ENCODE measurements at places on chromosomes 5 and 9.

GRCh38 chr5:80916676-80917075 is 43.5 kb upstream of the RASGRF2 start:
- DNase-seq = no peak

DNA sequence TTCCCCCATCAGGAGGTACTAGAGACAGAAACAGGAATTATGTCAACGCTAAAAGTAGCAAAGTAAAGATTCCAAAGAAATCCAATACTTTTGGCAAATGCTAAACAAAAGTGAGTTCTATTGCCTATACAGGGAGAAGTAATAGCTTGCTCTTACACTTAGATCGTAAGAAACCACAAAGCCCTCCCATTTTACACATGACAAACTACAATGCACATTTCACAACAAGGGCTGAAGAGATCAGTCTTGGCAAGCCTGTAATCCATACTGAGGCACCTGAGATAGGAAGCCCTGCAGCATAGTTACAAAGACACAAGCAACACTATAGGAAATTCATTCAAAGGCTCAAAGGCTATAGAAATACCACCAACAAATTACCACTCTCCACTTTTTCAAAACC is 7.7 kb downstream of the HNRNPK start:
- no peak for DNase-seq

GRCh38 chr5:141704782-141705297 is 22.8 kb upstream of the ARAP3 start:
- DNase-seq = no peak

GRCh38 chr5:6184481-6184880 is 193.9 kb downstream of the MED10 start:
- DNase-seq = no peak

- no peak for DNase-seq
Observed at GRCh38 chr9:106878934-106879333, 16.0 kb downstream of the ZNF462 start.

DNA sequence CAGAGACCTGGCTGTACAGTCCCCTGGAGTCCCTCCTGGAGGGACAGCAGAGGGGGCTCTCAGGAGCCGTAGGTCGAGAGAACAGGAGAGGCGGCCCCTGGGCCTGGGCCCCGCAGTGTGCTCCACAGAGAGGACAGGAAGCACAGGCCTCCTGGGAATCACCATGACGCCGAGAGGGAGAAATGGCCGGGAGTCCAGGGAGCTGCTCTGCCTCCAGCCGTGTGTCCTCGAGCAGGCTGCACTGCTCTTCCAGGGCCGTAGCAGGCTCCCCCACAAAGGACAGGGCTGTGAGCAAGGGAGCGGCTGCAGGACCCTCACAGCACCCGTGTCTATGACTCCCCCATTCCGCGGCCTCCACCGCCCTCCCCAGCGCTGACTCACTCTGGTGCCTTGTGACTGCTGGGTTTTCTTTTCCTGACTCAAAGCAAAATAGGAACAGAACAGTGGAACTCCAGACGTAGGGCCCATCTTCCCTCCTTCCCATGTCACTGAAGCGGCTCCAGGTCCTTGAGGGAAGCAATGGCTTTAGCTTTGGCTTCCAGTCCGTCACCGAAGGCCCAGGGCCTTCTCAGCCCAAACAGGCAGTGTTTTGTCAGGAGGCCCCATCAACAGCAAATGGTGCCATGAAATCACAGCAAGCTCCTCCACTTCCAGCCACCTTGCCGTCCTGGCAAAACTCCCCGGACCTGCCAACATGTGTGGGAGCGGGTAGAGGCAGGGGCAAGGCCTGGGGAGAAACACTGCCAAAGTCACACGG is 114.2 kb downstream of the LHFPL2 start:
- no peak for DNase-seq

GRCh38 chr9:135989722-135990467 is 28.7 kb upstream of the UBAC1 start:
- DNase-seq = no peak

- no peak for DNase-seq
Observed at GRCh38 chr5:51465165-51465564, 81.9 kb downstream of the ISL1 start.

- no peak for DNase-seq
Observed at GRCh38 chr9:32427111-32427873, 42.8 kb downstream of the ACO1 start.

DNA sequence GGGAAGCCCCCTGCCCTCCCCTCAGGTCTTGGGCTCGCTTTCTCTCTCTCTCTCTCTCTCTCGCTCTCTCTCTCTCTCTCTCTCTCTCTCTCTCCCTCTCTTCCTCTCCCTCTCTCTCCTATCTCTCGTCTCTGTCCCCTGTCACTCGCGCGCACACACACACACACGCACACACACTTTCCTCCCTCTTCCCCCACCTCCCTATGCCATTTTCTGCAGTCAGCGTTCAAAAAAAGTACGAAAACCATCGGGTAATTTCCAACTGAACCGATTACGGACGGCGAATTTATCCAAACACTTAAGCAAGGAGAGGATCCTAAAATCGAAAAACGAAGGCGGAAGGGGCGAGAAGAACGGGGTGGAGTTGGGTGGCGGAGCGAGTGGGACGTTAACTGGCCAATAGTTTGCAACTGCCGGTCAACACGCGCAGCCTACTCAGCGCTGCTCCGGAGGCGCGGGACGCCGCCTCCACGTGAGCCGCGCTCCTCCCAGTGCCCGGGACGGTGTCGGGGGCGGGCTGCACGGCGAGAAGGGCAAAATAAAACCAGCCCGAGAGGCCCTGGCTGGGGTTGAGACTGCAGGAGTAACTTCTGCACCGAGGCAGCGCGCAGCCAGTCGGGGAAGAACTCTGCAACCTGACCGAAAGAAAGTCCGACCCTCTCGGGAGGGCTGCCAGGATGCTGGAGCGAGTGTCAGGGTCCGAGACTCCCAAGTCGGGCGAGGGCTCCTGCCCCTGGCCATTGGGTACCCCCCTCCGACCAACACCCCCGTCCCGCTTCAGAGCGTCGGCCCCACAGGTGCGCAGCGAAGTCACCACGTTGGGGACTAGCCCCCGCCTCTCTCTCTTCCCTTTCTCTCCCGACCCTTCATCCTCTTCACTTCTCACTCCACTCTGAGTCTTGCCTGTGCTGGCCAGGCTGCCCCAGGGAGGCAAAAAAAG is 24.9 kb upstream of the ELAVL2 start:
- DNase-seq = no peak

- DNase-seq = peak; percentile 40
Observed at GRCh38 chr5:157607371-157608161, 32.0 kb upstream of the ADAM19 start.

GRCh38 chr9:105242557-105242956 is 1.9 kb upstream of the SLC44A1 start:
- DNase-seq = no peak

DNA sequence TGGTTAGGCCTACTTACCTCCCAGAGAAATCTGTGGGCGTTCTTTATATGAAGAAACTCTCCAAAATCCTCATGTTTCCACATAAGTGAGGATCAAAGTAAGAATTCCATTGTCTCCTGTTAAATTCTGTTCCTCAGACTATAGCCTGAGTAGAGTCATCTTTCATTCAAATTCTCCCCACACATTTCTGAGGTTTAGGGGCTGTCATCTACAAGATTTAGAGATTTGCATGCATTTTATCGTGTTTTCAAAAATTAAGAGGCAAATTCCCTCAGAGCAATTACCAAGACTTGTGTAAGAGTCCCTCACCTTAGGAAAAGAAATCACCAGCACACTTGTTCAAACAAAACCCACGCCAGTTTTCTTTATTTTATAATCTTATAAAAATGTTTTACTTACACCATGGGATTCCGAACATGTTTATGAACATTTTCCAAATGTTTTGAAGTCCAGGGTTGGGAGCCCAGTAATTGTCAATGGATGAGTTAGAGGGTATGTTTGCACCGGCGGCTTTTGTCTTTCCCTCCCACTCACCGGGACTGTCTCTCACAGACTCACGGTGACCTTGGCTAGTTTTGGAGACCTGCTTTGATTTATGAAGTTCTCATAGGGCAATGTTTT is 367.6 kb downstream of the ENC1 start:
- DNase-seq = no peak

All from activated CD8-positive, alpha-beta memory T cell treated with anti-CD3 and anti-CD28 coated beads for 1 hour (primary cell).